CD14-positive monocyte (primary cell): ENCODE measurements at places on chromosomes 7 and 10.

DNA sequence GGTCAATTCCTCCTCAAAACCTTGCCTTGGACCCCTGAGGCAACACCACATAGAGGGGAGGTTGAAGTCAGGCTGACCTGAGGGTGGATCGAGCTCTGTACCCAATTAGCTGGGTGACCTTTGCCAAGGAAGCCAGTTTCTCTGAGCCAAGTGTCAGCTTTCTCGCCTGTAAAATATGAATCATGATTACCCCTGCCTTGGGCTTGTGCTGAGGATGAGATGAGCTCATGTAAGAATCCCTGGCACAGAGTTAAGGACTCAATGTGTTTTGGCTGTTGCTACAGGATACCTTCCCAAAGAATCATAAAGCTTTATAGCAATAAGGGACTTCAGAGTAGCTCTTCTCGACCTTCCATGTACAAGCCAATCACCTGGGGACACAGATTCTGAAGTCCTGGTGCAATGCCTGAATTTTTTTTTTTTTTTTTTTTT is 43.5 kb upstream of the CACUL1 start:
- DNase-seq: no peak

DNA sequence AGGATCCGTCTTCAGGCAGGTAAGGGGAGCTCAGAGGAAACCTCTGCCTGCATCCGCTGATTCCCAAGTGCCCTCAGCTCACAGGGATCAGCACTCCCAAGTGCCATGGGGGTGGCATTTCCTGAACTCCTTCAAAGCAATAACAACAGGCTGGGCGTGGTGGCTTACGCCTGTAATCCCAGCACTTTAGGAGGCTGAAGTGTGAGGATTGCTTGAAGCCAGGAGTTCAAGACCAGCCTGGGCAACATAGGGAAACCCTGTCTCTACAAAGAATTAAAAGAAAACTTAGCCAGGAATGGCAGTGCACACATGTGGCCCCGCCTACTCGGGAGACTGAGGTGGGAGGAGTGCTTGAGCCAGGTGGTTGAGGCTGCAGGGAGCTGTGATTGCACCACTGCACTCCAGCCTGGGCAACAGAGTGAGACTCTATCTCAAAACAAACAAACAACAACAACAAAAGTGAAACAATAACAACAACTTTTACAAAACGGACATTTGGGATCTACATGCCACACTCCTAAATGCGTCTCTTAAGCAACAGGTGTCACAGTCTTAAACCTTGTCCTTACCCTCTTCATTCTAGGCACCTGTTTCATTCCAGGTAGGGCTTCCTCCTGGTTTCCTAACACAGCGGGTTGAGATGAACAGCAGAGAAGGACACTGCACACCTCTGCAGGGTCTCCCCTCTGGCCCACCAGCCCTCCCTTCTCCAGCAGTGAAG is 73.8 kb downstream of the PAXIP1 start:
- DNase-seq: no peak

GRCh38 chr7:157685430-157686284 is 348.9 kb downstream of the DNAJB6 start:
- no peak for DNase-seq

DNA sequence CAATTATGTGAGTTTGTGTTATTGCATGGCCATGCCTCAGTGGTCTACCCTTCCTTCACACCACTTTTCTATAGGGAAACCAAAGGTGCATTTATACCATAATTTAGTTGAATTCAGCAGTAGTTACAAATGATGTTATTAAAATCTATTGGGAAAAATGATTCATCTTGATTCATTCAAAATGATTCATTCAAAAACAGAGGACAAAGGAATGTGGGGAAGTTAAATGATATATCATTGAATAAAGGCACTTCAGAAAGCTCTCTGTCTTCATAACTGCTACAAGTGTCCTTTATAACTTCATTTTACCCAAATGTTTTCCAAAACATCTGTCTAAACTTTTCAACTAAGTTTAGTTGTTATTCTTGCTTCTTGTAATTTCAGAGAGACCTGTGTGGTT is 722.9 kb downstream of the GRM8 start:
- DNase-seq: no peak

GRCh38 chr10:4186849-4187540 is 402.0 kb upstream of the KLF6 start:
- no peak for DNase-seq

GRCh38 chr7:154853063-154853726 is 149.7 kb downstream of the PAXIP1 start:
- no peak for DNase-seq

DNA sequence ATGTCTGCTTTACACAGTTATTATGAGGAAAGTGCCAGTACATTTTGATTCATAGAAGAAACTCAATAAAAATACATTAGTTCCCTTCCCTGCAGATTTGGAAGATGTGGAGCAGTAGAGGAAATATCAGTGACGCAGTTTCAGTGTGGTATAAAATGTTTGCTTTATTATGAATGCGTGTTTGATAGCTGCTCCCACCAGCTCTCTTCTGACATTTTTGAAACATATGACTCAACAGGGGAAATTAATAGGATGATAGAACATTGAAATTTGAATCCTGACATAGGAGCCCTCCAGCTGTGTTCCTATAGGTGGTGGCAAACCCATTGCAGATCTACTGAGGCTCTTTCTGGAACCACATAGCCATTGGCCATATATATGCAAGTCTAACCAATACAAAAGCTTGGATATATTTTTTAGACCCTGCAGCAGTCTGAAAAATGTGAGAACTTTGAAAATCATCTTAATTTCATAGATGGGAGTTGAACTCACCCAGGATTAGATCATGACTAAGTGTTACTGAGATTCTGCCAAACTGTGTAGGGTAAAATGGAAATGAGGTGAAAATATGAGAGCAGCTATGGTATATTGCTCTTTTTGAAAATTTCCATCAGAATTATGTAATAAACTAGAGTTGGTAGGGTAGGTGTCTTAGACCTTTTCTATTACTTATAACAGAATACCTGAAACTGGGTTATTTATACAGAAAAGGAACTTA is 47.8 kb downstream of the BZW2 start:
- DNase-seq: no peak

GRCh38 chr10:74674927-74675326 is 151.5 kb upstream of the KAT6B start:
- DNase-seq: no peak

DNA sequence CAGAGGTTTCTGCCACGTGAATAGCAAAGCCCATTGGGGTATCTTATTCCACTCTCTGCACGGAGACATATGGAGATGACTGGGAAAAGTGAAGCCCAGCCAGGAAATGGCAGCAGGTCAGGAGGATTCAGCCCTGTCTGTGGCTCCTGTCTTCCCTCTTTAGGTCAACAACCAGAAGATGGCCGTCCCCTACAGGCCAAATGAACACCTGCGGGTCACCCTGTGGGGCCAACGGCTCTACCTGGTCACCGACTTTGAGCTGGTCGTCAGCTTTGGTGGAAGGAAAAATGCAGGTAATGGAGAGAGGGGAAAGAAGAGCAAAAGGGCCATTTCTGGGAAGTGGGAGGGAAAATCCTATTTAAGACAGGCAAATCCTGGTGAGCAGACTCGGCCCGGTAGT is 38.3 kb downstream of the EPHB4 start:
- no peak for DNase-seq

DNA sequence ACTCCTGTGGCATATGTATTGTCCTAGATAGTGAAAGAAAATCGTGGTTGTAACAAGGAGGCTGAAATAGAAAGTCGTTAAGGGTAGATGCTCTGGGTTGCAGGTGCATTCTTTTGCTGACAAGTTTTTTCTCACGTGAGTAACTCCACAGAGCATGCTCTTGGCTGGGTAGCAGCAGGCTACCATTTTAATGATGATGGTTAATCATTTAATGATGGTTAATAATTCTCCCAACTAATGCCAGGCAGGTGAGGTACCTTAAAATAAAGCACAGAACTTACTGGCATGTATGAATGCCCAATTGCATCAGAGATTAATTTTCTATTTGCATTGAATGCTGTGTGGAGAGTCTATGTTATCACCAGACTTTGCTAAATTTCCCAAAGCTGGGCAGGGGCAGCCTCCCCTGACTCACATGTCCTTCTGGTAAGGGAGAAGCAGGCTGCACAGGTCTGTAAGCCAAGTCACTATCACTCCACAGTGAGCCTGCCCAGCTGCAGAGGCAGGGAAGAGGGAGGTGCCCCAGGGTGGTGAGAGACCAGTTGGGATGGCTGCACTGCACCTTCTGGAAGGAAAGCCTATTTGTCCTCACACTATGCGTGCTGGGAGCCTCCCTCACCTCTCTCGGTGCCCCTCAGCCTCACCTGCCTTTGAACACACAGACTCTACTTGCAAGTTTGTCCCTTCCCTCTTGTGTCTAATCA is 287.0 kb upstream of the IGFBP3 start:
- DNase-seq: no peak

GRCh38 chr10:19652750-19653149 is 163.5 kb upstream of the PLXDC2 start:
- no peak for DNase-seq

- peak; percentile 19 for DNase-seq
These were observed 4.1 kb downstream of the IMPDH1 start for GRCh38 chr7:128405471-128406313.

DNA sequence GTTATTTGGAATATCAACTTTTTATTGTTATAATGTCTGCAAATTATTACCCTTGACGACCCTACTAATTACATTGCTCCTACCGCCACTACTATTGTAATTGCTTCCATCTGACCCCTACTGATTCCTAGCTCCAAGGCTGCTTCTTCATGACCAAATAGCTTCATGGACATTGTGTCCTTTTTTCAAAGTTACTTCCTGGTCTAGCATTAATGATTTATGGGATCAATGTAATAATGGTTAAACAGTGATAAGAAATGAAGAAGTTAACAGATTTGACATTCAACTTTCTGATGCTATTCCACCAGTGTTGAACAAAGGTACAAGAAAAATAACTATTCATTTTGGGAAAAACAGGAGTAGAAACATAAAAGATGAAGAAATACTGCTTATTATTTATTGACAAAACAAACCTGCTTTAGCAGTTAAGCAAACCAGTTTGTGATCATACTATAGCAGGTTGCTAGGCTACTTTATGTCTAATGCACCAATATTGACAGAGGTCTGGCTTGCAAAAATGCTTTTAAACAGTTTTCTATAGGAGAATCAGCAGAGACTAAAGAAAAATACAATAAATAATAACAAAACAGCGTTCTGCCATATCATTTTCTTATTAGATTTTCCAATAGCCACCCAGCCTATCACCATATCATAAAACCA is 125.8 kb downstream of the PCLO start:
- DNase-seq: no peak

DNA sequence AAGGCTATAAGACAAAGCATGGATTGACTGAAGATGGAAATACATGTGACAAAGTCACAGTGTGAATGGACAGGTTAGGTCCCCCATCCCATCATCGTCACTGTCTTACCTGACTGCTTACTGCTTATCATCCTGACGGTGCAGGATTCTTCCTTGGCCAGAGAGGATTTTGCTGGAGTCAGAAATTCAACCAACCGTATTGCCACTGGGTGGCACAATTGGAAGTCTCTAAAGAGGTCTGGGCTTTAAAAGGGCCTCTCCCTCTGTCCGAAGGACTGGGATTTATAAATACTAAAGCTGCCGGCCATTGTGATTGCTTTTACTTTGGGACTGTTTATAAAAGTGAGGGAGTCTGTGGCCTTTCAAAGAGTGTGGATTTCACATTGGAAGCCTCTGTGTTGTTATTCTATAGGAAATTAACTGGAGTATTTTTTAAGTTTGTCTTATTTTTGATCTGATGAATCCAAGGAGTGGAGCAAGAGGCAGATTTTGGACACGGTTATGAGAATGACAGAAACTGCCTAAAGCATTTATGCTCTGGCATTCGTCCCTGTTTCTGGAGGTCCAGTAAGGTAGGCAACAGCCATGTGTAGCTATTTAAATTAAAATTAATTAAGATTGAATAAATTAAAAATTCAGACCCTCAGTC is 113.3 kb upstream of the CREB5 start:
- DNase-seq: no peak

DNA sequence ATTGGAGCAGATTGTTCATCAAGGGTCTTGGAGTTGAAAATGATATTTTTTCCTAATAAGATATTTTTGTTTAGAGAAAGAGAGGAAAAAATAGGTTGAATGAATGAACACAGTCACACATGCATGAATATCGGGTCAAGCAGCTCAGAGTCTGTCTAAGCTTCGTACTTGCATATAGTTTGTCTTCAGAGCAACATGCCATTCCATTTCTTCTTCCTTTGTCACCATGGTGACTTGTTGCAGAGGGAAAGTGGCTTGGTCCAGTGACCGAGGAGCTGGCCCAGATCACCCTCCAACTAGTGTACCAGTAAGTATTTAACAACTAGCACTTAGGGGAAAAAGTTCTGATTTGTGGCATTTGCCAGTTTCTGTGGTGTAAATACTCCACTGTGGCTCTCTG is 232.1 kb downstream of the TCF7L2 start:
- no peak for DNase-seq

- no peak for DNase-seq
These were observed 54.4 kb downstream of the INHBA start for GRCh38 chr7:41648501-41648900.

GRCh38 chr7:101308245-101309085 is 13.1 kb downstream of the IFT22 start:
- DNase-seq: no peak

- DNase-seq: no peak
These were observed 276.9 kb downstream of the TCF7L2 start for GRCh38 chr10:113226831-113227445.

DNA sequence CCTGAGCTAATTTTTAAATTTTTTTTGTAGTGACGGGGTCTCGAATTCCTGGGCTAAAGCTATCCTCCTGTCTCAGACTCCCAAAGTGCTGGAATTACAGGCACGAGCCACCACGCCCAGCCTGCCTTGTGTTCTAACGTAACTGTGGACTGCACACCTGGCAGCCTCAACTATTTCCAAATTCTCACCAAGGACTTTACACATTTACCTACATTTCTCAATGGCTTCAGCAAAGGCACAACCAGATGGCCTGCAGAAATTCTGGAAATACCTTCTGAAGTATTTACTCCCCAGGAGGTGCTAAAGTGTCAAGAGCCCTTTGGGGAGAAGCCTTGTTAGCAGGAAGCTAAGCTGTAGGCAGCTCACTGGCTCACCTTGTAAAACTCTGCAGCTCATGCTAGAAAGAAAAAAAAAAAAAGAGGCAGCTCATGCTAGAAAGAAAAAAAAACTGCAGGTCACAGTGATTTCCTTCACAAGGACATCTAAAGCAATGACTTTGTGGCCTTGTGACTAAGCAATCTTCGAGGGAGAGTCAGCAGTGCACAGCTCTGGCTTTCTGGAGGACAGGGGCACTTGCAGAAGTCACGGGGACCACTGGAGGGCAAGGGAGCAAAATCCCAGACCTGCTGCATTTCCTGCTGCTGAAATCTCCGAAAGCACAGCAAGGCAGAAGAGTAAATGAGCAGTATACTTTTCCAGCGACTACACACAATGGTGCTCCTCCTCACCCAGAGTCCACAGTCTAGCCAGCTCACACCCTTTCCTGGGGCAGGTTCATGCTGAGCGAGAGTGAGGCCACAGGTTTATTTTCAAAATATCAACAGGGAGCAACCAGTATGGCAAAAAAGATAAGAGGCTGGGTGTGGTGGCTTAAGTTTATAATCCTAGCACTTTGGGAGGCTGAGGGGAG is 40.4 kb downstream of the BAIAP2L1 start:
- no peak for DNase-seq
